ENCODE measurements at places on chromosomes 2 and 18.

DNA sequence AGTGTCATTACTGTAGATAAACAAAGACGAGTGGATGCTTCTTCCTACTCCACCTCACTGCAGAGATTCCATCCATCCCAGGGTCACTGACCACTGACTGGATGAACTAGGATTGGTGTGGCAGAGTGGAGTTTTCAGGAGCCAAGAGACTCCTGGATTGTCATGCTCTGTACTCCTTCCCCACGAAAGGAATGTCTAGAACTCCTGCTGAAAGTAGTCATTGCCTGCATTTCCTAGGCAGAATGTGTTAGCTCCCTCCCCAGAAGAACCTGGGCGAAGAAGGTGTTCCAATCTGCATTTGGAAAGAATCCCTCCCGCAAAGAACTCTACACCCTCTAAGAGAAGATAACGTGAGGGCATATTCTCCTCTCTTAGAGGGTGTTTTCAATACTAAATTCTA lies 6.2 kb downstream of the PAX8 start:
- no peak for DNase-seq

DNA sequence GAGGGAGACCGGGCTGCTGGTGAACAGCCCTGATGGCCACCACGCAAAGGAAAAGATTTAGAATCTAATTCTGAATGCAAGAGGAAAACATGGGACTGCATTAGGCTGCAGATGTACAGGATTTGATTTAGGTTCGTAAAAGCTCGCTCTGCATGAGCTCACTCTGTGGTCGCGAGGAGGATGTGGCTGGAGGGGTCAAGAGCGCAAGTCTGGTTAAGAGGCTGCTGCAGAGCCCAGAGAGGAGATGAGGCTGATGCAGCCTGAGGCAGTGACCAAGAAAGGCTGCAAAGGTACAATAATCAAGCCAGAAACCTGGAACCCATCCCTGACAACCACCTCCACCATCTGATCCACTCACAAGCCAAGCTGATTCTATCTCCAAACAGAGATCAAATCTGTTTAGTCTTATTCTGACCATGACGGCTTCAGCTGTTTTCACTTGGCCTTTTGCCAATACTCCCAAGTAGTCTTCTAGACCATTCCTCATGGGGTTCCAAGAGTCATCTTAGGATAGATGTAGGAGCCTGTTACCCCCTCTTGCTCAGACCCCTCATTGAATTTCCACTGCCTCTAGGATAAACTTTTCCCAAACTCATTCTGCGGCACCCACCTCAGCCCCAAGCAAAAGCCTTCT lies 58.9 kb upstream of the ARL4C start:
- no peak for DNase-seq

DNA sequence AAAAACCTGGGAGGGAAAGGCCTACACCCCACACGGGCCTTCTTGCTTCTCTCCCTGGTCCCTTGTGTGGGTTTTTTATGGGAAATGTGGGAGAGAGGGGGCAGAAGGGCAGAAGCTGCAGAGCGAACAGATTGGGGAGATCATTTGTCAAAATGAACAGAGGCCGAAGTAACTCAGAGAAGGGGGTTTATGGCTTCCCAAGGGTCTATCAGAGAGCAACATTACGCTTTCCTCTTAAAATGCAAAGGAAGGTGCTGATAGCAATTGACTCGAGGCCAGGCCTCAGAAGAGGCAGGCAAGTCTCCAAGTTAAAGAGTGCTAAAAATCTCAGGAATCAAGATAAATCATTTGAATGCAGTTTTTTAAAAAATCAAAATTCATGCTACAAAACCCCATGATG lies 101.5 kb downstream of the SGPP2 start:
- no peak for DNase-seq

- DNase-seq: no peak
These were observed 382.1 kb upstream of the SETBP1 start for GRCh38 chr18:44298566-44298965.

- DNase-seq: no peak
These were observed 25.4 kb downstream of the COX7A2L start for GRCh38 chr2:42335514-42336104.

DNA sequence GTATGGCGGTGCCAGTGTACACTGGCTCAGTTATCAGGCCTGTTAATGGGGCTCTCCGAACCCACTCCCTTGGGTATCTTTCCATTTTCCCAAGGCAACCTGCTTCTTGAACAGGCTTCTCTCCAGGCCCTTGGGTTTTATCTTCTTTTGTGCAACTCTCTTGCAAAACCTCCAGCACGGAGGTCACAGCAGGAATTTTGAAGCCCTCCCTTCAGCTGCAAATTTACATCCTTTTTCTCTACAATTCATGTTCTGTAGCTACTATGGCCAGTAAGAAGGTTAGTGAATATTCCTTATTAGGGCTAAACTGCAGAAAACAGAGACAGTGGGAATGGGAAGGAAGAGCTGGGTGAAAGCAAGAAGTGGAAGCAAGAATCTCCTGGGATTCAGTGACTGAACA lies 10.4 kb upstream of the NPAS2 start:
- DNase-seq: no peak

- DNase-seq: peak; percentile 25
These were observed 30.4 kb upstream of the MGAT4A start for GRCh38 chr2:98761267-98761781.

- peak; percentile 81 for DNase-seq
These were observed 12.1 kb downstream of the TGFA start for GRCh38 chr2:70541481-70542020.

- DNase-seq: no peak
These were observed 107.0 kb downstream of the PTGR3 start for GRCh38 chr18:75101916-75102315.

- DNase-seq: no peak
These were observed 47.4 kb downstream of the PSMG2 start for GRCh38 chr18:12750076-12750714.

GRCh38 chr18:55415258-55415871 lies 172.6 kb downstream of the TCF4 start:
- peak; percentile 66 for DNase-seq

- peak; percentile 15 for DNase-seq
These were observed 26.2 kb upstream of the PID1 start for GRCh38 chr2:229297247-229297646.

DNA sequence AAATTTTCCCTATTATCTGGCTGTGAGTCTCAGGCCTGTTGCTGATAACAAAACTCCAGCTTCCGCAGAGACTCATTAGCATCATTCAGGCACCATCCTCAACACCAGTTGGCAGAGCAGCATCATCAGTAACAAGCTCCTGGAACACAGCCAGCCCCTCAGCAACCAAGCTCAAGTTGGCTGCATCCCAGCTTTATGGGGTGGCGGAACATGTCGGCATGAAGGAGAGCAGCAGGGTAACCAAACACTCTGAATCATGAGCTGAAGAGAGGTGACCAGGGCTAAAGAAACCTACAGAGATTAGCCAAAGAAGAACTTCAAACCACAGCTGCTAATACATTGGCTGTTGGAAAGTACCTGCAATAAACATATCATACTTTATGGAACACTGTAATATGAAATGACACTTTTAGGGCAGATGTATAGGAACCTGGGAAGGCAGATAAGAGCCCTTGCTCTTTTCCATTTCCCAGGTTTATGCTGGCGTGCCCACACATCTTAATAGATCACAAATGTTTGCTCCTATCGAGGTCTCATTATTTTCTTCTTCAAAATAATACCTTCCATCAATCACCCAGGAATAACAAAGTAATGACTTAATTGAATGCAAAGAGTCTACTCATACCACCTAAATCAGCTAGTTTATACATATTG lies 63.8 kb downstream of the PDE11A start:
- DNase-seq: peak; percentile 56

GRCh38 chr2:52775674-52776073 lies 991.9 kb upstream of the CHAC2 start:
- DNase-seq: no peak

- no peak for DNase-seq
These were observed 76.1 kb downstream of the COL3A1 start for GRCh38 chr2:189050165-189050712.

DNA sequence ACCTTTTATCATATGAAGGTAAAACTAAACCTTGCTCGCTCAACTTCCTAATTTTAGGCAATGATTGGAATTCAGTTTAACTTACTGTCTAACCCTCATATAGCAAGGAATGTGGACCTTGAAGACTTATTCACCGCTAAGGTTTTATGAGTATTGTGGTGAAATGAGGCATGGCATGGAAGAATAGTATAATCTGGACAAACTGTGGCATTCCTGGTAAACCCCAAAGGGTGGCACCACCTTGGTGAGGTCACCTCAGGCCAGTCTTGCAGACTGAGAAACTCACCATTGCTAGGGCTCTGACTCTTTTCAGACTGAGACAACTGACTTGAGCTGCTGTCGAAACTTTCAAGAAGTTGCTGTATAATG lies 51.1 kb upstream of the EHBP1 start:
- peak; percentile 81 for DNase-seq

DNA sequence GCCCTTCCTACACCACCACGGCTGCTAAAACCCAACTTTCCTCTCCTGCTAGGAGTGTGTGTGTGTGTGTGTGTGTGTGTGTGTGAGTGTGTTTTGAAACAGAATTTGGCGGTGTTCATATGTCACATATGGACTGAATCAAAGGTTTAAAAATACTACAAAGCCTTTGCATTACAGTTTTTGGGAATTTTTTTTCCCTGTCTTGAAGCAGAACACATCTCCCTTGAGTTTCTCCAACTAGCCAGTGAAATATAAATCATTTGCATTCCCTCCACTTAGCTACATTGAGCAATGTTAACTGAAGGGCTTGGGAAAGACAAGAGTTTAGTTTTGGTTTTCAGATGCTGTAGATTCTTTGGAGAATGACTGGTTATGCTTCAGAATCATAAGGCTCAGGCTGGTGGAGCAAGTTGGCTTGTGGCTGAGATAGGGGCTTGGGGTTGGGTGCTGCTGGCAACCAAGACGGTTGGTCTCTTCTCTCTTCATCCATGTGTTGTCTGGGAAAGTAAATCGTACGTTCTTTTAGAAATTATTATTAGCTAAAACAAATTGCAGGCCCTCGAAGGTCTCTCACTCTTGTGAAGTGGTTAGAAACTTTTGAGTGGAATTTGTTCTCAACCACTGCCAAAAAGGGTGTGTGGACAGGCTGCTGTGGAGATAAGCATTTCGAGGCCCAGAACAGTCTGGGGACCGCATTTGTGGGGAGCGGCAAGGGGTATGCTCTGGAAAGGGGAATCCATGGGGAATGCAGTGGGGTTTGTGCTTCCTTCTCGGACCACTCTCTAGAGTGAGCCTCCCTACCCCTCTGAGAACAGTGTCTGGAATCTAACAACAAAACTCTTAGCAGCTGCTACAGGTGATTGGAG lies 1.4 kb downstream of the NRP2 start:
- DNase-seq: peak; percentile 30

DNA sequence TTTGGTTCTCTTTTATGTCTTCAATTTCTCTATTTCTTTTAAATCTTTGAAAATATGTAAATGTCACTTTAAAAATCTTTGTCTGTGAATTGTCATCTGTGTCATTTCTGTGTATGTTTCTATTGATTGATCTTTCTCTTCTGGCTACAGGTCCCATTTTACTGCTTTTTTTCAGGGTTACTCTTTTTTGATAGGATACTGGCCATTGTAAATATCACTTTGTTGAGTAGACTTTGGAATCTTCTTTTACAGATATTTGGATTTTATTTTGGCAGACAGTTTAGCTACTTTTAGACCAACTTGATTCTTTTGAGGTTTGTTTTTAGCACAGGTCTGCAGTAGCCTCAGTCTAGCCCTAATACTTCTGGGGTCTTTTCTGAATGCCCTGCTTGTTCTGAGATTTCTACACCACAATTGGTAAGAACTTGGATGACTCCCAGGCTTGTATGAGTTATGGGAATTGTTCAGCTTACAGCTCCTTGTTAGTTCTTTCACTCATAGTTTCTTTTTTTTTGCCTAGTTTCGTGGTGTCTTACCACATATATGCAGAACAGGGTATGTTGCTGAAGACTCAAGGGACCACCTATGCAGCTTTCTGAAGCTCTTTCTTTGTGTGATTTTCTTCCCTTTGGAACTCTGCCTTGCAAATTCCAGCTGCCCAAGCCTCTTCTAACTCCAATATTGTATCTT lies 122.2 kb downstream of the QPCT start:
- DNase-seq: no peak

- no peak for DNase-seq
These were observed 363.6 kb downstream of the ZNF521 start for GRCh38 chr18:24988253-24988840.

- no peak for DNase-seq
These were observed 12.1 kb upstream of the CYBRD1 start for GRCh38 chr2:171509945-171510731.

DNA sequence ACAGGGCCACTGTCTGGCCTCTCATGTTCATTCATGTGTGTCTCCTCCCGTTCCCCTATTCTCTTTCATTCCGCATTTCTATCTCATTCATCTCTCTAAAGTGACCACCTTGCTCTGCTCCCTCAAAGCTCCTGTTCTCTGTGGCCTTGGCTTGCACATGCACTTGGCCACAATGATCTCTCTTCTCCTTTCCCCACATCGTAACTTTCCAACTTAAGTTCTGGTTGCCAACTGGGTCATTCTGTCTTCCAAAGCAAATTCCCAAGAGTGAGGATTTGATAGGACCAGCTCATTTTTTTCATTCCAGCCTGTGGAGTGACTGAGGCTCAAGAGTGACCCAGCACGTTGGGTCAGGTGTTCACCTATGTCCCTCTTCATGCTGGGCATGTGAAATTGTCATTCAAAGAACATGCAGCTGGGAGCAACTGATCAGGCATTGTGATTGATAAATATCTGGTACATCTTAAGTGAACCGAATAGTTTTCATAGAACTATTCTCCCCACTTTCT lies 14.3 kb upstream of the ITGA6 start:
- no peak for DNase-seq

DNA sequence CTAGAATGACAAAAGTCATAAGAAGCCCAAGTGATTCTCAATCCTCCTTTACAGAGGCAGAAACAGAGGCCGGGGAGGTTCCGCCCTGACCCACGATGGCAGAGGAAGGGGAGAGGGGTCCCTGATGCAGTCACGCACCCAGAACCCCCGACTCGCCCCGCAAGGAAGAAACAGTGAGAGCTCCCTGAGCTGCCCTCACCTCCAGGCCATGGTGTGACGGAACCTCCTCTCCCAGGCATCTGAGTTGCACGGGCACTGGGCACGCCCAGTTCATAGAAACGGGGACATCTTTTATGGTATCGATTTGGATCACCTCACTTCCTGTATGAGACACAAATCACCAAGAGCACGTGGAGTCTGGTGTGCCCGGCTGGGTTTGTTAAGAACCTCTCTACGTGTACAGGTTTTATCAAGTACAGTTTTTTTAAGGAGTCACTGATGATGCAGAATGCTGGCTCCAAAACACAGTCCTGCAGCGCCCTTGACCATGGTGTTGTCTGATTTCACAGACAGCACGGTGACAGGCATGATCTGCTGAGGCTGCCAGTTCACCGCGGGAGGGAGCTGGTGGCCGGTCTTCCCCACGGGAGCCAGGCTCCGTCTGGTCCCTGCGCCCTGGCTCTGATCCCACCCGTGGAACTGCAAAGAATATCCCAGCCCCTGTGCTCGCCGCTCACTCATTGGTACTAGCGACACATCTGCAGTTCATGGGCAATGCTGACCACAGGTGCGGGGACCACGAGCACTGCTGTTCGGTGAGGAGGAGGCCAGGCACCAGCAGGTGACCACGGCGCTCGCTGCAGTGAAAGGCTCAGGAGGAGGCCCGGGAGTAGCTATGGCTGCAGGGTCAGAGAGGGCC lies 35.6 kb downstream of the PXDN start:
- peak; percentile 78 for DNase-seq

Data from bronchial epithelial cell (primary cell).